ENCODE measurements at places on chromosomes 16 and 17.

DNA sequence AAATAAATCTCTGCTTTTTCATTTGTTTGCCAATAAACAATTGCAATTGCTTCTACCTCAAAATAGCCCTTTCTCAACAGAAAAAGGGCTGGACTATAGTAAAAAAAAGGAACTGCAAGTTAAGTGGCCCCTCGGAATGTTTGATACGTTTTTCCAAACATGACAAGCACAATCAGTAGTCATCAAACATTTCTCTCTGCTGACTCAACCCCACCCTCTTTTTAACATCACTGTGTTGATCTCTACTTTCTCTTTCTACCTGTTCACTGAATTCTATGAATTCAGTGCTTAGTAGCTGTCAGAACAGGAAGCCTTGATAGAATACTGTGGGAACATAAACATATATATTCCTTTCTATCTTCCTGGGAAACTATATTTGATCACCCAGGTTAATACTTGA, 116.5 kb upstream of the AXIN2 start:
- DNase-seq, result no peak

GRCh38 chr16:68774982-68775634, 38.0 kb downstream of the CDH1 start:
- no peak for DNase-seq

DNA sequence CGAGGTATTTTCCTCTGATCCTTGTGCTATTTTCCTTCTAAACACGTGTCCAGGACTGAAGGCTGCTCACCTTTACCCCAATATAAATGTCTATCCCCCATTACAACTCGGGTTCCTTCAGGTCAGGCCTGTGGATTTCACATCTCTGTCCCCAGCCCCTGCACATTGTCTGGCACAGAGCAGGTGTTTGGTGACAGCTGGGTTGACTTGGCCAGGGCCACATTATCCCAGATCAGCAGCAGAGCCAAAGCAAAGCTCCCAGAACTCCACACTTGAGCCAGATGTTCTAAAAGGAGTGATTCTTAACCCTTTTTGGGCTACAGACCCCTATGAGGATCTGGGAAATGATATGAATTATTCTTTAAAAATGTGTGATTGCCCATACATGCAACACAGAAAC, 18.0 kb upstream of the SPATA32 start:
- no peak for DNase-seq

DNA sequence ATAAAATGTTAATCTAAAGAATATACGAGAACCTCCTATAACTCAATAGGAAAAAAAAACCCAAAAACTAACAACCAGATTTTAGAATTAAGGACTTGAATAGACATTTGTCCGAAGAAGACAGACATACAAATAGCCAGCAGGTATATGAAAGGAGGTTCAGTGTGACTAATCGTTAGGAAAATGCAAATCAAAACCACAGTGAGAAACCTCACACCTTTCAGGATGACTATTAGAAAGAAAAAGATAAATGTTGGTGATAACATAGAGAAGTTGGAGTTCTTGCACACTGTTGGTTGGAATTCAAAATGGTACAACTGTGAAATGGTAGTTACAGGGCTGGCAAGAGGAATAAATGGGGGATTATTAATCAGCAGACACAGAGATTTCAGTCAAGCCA, 339.0 kb downstream of the TMEM114 start:
- no peak for DNase-seq

GRCh38 chr16:62870554-62870953, 834.3 kb upstream of the CDH8 start:
- no peak for DNase-seq

GRCh38 chr16:85998171-85998867, 99.4 kb downstream of the IRF8 start:
- no peak for DNase-seq

Data from CD4-positive, alpha-beta T cell treated with Interferon alpha-2 for 1 hour (primary cell).